ENCODE measurements at places on chromosomes 3 and 15.

DNA sequence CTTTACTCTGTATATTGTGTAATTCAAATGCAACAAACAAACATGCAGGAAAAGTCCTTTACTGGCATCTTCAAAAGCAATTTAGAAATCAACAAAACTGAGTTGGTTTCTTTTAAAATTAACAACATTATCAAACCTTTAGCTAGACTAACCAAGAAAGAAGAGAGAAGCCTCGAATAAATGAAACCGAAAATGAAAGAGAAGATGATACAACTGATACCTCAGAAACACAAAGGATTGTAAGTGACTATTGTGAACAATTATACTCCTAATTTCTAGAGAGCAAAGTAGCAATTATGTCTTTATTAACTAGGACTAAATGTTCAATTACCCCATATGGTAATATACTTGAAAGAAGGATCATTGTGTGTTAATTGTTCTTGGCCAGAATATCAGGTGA lies 49.2 kb upstream of the P3H2 start:
- no peak for DNase-seq

GRCh38 chr3:57961828-57962447 lies 46.3 kb upstream of the FLNB start:
- DNase-seq: no peak

GRCh38 chr3:52468336-52468735 lies 12.9 kb downstream of the NISCH start:
- no peak for DNase-seq

DNA sequence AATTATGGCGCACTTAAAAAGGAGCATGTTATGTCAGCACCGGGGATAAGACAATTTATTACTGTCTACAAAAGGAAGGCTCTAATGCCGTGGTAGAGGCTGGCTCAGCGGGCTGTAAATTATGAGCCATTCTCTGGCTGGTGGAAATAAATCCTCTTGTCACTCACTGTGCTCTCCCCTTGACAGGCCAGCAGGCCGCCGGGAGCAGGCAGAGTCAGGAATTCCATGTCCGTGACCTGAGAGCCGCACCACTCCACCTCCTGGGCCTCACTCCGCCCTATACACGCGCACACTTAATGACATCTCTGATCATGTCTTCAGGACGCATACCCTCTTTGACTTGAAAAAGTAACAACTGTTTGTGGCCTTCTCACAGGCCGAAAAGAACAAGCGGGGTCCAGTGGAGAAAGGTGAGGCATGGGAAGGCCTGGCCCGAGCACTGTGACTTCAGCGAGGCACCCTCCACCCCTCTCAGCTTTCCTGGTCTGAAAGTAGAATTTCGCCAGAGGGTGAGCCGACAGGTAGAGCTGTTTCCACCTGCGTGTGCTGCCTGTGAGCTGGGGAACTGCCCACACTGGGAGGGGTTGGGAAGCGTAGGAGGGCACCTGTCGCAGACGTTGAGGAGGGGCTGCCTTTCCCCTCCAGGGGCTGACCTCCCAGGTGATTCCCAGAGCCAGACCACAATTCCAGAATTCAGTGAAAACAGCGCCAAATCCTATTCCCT lies 13.2 kb upstream of the PCSK6 start:
- DNase-seq: no peak

DNA sequence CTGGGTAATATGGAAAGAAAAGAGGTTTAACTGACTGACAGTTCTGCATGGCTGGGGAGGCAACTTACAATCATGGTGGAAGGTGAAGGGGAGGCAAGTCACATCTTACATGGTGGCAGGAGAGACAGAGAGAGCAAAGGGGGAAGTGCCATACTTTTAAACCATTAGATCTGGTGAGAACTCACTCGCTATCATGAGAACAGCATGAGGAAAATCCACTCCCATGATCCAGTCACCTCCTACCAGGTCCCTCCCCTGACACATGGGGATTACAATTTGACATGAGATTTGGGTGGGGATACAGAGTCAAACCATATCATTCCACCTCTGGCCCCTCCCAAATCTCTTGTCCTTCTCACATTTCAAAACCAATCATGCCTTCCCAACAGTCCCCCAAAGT lies 16.0 kb upstream of the ACOX2 start:
- DNase-seq: no peak

- no peak for DNase-seq
Measured at GRCh38 chr15:68502398-68502901, 70.5 kb upstream of the ITGA11 start.

- no peak for DNase-seq
Measured at GRCh38 chr15:44015545-44016305, 179.3 kb downstream of the FRMD5 start.

GRCh38 chr15:33569036-33569435 lies 258.3 kb downstream of the RYR3 start:
- DNase-seq: no peak

- no peak for DNase-seq
Measured at GRCh38 chr3:14691719-14692118, 16.8 kb downstream of the C3orf20 start.

GRCh38 chr3:28576614-28577200 lies 228.1 kb upstream of the AZI2 start:
- no peak for DNase-seq

GRCh38 chr15:67127965-67128364 lies 62.6 kb downstream of the SMAD3 start:
- DNase-seq: no peak

- DNase-seq: no peak
Measured at GRCh38 chr3:78726545-78726944, 1041.3 kb downstream of the ROBO1 start.

DNA sequence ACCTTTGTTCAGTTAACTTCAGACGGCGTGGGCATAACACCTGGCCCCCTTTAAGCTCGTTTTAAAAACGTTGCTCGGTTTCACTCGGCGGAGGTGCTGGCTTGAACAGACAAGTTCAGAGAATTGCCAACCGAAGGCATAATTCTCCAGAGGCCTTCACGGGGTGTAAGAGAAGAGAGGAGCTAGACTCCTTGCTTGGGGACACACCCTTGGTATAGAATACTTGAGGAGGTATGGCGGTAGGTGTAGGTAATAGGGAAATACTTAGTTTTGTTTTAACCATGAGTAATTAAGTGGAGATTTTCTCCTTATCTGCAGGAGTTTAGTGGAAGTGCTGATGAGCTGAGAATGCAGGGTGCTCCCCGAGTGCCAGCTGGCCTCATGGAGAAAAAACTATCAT lies 921 bp downstream of the FBXL2 start:
- no peak for DNase-seq

- DNase-seq: no peak
Measured at GRCh38 chr3:126486360-126486847, 10.7 kb upstream of the ZXDC start.

- no peak for DNase-seq
Measured at GRCh38 chr3:75136100-75136897, 521.8 kb upstream of the CNTN3 start.

DNA sequence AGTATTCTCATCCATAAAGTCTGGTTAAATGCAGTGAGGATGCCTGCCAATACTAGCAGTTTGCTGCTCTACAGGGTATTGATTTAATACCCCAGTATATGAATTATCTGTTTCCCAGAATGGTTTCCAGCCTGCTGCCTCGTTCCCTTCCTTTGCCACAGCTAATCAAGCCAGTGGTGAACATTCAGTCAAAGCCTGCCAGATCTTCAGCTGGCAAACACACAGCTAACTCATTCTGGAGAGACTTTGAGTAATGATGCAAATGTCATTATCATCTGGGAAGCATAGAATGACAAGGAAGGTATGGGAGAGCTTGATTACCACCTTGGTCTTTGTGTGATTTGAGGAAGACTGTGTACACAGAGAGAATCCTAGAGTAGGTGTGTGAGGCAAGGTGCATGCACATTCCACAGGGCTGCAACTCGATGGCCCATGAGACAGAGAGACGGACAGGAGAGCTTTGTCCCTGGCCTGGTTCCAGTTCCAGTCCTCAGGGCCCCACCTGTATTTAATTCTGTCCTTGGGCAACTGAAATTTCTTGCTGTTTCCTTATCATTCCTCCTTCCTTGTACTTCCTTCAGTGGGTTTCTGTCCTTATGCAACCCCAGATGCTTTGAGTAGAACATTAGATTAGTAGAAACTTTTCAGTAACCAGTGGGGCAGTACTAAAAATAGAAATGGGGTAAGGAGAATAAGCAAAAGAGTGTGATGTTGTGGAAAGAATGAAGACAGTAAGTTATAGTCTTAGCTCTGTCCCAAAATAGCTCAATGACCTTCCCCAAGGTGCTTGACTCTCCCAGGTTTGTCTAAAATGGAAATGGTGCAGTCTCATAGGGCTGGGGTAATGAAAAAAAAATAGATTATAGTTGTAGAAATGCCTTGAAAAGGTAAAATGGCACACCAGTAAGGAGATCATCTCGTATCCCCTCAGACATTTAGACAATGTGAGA lies 72.5 kb downstream of the MITF start:
- DNase-seq: no peak

DNA sequence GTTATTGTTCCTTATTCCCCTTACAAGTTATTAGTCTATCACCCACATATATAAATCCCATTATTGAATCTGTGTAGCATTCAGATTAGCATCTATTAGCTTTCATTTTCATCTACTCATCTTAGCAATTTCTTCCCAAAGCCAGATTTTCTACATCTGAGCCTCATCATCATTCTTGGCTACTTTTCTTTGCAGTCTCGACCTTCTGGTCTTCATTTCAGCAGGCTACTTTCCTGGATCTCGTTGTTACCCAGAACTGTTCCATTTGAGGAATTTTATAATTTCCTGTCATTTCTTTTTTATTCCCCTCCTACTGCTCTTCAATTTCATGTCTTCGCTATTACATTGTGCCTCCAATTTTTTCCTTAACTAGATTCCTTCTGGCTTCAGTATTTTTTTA lies 51.8 kb downstream of the SPRED1 start:
- DNase-seq: no peak

DNA sequence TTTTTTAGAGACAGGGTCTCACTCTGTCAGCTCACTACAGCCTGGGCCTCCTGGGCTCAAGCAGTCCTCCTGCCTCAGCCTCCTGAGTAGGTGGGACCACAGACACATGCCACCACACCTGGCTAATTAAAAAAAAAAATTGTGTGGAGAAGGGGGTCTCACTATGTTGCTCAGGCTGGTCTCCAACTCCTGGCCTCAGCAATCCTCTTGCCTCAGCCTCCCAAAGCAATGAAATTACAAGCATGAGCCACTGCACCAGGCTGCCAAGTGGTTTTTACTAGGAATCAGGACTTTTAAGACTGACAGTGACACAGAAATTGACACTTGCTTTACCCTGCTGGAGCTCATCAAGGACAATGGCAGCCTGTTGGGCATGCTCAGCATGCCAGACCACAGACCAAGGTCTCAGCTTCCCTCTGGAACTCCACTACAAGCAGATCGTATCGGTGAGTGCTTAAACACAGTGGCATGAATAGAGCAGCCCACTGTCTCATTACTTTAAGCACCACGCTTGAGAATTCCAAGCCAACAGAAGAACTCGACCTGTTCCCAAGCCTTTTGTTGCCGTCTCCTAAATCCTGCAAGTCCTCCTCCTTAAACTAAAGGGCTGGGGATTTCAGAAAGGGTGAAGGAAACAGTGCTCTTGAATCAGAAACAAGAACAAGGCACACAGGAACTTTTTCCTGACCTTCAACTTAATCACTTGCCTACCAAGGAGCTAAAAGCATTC lies 41.4 kb downstream of the EOMES start:
- DNase-seq: no peak

DNA sequence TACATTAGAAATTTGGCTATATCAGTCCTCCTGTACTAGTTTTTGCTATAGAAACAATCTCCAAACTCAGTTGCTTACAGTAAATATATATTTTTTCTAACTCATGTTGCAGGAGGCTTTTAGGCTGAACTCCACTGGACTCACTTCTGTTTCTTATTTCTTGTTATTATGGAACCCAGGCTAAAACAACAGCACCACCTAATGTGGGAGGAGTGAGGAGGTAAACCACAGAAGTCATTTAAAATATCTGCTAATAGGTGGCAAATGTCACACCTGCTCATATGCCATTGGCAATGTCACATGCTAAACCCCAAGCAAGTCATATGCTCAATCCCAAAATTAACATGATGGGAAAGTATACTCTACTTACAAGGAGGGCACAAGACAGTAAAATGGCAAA lies 462.2 kb downstream of the PLOD2 start:
- DNase-seq: no peak

- no peak for DNase-seq
Measured at GRCh38 chr15:62219799-62220198, 54.7 kb upstream of the C2CD4B start.

- no peak for DNase-seq
Measured at GRCh38 chr3:101151286-101151913, 158.2 kb upstream of the ABI3BP start.

GRCh38 chr15:69225355-69226022 lies 65.1 kb downstream of the GLCE start:
- no peak for DNase-seq

DNA sequence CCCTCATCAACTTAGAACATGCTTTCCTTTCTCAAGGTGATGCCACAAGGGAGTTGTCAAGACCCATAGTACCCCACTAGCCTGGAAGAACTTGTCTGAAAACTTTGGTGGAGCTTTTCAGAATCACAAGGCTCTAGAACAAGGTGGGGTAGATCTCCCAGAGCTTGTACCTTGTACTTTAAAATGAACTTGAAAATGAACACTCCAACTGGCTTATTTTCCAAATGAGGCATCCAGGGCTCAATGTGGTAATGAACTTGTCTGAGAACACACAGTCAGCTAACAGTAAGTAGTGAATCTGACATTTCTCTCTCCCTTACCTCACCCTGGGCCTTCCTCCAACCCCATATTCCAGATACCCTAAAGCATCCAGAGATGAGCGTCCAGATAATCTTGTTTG lies 81.8 kb upstream of the THBS1 start:
- no peak for DNase-seq

- DNase-seq: no peak
Measured at GRCh38 chr3:174220775-174221554, 638.2 kb upstream of the NAALADL2 start.

GRCh38 chr3:136620436-136620835 lies 131.7 kb downstream of the STAG1 start:
- DNase-seq: no peak

GRCh38 chr3:194632809-194633348 lies 340 bp downstream of the TMEM44 start:
- peak; percentile 17 for DNase-seq

DNA sequence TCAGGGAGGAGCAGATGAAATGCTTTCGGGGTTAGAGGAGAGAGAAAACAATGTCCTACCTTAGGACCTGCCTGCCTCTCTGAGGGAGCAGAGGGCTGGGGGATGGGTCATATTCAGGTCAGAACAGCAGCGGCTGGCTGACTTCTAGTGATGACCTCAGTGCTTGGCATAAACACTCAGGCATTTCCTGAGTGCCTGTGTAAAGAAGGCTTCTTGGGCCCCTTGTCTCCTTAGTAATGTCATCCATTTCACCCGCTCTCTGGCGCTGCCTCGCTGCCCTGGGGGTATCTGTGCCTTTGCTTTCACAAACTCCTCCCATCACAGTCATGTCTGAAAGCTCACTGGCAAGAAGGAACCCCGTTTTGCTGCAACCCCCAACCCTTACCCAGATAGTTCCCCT lies 82.9 kb upstream of the GSK3B start:
- DNase-seq: peak; percentile 72

GRCh38 chr3:149393345-149394160 lies 16.1 kb upstream of the TM4SF1 start:
- peak; percentile 86 for DNase-seq

GRCh38 chr15:37077623-37078351 lies 22.6 kb downstream of the MEIS2 start:
- no peak for DNase-seq

- no peak for DNase-seq
Measured at GRCh38 chr15:59847968-59848367, 156.1 kb upstream of the FOXB1 start.
